ENCODE measurements at places on chromosomes 2 and 18. TPM values are rescaled to one million over a fixed set of nuclear protein-coding genes. Genes with fewer than 3 reads are reported as not detected.
A peak's percentile ranks its signal among the peaks of the same experiment; 100 is the strongest.

DNA sequence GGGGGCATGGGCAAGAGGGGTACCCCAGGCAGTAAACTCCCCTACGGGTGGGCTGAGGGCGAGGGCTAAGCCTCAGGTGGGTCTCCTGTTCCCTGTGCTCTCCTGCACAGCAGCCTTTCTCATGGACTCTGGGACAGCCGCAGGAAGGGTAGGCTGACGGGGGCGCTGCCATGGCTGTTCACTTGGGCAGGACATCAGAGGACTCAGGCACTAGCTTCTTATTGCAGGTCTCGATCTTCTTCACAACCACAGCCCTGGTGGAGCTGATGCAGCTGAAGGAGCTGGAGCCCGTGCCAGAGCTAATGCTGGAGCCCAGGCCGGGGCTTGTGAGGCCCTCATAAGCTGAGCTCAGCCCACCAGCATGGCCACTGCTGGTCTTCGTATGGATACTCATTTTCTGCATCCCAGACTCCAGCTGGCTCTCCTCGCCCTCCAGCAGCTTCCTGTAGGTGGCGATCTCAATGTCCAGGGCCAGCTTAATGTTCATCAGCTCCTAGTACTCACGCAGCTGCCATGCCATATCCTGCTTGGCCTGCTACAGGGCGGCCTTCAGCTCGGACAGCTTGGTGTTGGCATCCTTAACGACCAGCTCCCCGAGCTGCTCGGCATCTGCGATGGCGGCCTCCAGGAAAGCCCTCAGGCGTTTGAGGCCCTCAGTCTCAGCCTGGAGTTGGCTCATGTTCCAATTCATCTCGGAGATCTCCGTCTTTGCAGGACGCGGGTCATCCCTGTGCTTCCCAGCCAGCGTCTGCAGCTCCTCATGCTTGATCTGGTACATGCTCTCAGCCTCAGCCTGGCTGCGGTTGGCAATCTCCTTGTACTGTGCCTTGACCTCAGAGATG, 359.8 kb upstream of the SETBP1 start:
- no peaks in the 10 kb centered on the region for H3K27me3 ChIP-seq
- no peaks in the 10 kb centered on the region for H3K4me1 ChIP-seq
- no peak overlapping the region for H3K4me3 ChIP-seq
- no peak for DNase-seq

CNGA3 gene
- total RNA-seq = not detected

DNA sequence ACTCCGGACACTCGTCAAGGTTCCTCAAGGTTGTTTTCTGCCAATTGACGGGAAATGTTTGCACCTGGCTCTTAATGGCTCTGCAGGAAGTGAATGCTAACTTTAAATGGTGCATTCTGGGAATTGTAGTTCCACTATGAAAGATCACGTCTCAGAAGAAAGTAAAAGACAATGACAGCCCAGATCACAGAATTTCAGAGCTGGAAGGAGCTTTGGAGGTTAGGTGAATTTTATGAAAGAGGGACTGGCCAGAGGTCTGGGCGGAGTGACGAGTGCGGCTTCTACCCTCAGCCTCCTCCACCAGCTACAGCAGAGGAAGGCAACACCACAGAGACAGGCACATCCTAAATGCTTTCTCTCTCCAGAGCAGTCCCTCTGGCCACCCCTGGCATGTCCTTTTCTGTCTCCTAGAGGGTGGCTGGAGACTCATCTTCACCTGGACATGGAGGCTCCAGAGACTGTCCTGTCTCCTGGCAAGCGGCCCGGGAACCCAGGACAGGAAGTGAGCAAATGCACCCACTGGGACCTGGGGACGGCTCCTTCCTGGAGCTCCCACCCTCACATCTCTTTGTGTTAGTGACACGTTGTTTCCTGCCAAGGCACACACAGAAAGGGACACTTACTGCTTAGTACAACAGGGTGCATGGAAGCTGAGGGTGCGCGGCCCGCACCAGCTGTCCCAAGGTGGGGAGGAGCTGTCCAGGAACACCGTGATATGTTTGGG, 19.4 kb downstream of the THAP4 start:
- peaks cover 6% of the 10 kb centered on the region for H3K4me1 ChIP-seq
- DNase-seq = no peak
- no peaks in the 10 kb centered on the region for H3K27me3 ChIP-seq
- peak overlapping the region; percentile 54 for H3K27ac ChIP-seq
- H3K4me3 ChIP-seq = peak overlapping the region; percentile 13
- no peaks in the 10 kb centered on the region for H3K36me3 ChIP-seq

- H3K4me3 ChIP-seq = no peak overlapping the region
- H3K4me1 ChIP-seq = no peaks in the 10 kb centered on the region
- no peaks in the 10 kb centered on the region for H3K36me3 ChIP-seq
- no peak overlapping the region for H3K27ac ChIP-seq
- no peak for DNase-seq
Measured at GRCh38 chr18:23938901-23939341, 75.6 kb upstream of the TTC39C start.

DNA sequence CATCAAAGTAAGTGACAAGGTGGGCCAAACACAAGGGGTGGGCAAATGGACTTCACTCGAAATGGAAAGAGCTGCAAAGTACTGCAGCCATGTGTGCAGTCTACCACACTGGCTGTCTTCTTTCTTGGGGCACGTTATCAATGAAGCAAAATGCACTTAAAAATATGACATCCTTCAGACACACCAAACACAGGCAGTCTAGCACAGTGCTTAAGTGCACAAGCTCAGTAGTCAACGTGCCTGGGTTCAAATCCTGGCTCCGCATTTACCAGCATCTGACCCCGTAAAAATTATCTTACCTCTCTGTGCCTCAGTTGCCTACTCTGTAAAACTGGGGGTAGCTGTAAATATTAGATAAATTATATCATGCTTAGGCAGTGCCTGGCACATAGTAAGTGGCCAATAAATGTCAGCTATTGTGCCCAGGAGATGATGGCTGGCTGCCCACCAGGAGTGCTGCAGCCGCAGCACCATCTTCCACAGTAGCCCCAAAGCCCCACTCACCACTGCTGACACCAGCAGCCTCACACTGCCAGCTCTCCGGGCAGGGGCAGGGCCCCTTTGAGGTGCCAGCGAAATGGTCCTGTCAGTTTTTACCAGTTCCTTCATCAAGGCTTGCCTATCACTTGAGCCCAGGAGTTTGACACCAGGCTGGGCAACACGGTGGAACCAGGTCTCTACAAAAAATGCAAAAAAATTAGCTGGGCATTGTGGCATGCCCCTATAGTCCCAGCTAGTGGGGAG, 121.8 kb upstream of the SLC1A4 start:
- no peaks in the 10 kb centered on the region for H3K4me1 ChIP-seq
- H3K27me3 ChIP-seq = no peaks in the 10 kb centered on the region
- DNase-seq = no peak
- H3K36me3 ChIP-seq = no peaks in the 10 kb centered on the region
- H3K27ac ChIP-seq = no peak overlapping the region

GRCh38 chr2:159484532-159484931, 131.8 kb downstream of the BAZ2B start:
- no peak overlapping the region for H3K4me3 ChIP-seq
- H3K27me3 ChIP-seq = no peaks in the 10 kb centered on the region
- DNase-seq = no peak
- no peaks in the 10 kb centered on the region for H3K4me1 ChIP-seq
- no peak overlapping the region for H3K27ac ChIP-seq

TUBA3E gene
- not detected for total RNA-seq

Measured in breast epithelium (tissue), 4 donors.